Hematopoietic multipotent progenitor cell (in vitro differentiated cells): ENCODE measurements at places on chromosomes 1 and 21. TPM values are rescaled to one million over a fixed set of nuclear protein-coding genes. Genes with fewer than 3 reads are reported as not detected.
A peak's percentile ranks its signal among the peaks of the same experiment; 100 is the strongest.

DNA sequence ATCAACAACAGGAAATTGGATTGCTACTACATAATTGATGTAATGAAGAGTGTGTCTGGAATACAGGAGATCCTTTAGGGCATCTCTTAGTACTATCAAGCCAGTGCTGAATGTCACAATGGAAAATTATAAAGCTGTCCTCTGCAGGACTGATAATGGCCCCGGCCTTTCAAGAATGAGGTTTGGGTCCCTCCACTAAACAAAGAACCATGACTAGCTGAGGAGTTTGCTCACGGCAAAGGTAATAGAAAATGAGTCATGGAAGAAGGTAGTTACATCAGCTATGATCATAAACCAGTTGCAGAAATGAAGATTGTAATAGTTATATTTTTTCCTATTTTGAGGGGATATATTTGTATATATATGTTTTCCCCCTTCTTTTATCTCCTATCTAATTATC lies 145.8 kb downstream of the KCNJ6 start:
- DNase-seq: no peak

- DNase-seq: no peak
Observed at GRCh38 chr1:221268295-221268694, 389.1 kb downstream of the HLX start.

- DNase-seq: no peak
Observed at GRCh38 chr1:12521096-12521495, 96.9 kb downstream of the DHRS3 start.

GRCh38 chr21:37660709-37661108 lies 255.5 kb downstream of the KCNJ6 start:
- DNase-seq: no peak

- no peak for DNase-seq
Observed at GRCh38 chr1:156045076-156045475, 8.5 kb downstream of the UBQLN4 start.

DNA sequence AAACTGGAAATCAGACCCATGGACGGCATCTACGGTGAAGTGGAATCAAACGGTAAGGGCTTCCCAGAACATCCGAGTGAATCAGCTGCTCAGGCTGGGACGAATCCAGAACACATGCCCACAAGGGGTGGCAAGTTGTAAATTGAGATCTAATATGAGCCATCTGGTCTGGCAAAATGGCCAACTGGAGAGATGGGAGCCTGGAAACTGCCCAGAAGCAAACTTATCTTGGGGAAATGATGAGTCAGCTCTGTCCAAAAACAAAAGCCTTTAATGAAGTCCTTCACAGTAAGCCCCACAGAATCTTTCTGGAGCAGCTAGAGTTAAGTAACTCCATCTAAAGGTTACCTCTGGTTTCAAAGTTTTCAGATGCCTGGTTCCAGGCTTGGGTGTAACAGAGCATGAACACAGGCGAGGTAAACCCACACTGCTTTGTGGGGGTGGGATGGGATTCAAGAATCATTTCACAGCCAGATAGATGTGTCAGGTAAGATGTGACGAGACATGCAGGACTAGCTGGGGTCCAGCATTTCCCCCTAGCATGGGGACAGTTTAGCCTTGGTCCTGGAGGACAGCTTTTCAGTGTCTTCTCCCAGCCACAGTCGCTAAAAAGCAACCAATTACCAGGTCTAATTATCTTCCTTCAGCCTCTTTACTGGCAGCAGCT lies 10.5 kb upstream of the SRP9 start:
- DNase-seq: no peak

- no peak for DNase-seq
Observed at GRCh38 chr21:43031121-43031619, 44.5 kb downstream of the CBS start.

DNA sequence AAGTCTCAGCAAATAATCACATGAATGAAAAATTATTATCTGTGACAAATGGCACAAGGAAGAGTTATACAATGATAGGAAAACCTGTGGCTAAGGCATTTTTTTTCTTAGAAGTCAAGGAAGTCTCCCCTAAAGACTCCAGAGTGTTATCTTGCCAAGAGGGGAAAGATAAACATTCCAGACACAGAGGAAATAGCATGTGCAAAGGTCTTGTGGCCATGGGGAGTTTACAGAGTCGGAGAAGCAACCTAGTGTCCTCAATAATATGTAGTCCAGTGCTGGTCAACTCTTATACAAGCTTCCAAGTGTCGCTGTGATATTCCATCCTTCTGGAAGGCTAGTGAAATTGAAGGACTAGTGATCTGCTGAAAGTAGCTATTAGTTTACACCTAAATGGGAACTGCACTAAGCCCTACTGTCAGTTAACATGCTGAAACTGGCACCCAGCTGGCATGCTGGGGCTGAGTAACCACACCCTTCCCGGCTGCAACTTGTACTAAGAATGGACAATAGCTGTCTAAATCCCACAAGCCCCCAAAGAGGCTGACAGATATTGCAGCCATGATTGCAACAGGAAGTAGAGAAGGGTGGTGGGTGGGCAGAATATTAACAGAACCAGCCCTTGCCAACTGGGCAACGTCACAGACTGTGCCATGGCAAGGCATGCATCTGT lies 11.5 kb upstream of the ATP1B1 start:
- DNase-seq: no peak

- DNase-seq: no peak
Observed at GRCh38 chr1:162022626-162023025, 1.0 kb downstream of the OLFML2B start.

GRCh38 chr21:33317145-33317544 lies 7.6 kb upstream of the IFNAR1 start:
- no peak for DNase-seq

- no peak for DNase-seq
Observed at GRCh38 chr1:46639547-46639946, 22.9 kb upstream of the MOB3C start.

- no peak for DNase-seq
Observed at GRCh38 chr1:243754348-243754747, 95.7 kb downstream of the AKT3 start.

GRCh38 chr1:231028682-231029081 lies 11.4 kb downstream of the FAM89A start:
- DNase-seq: no peak

DNA sequence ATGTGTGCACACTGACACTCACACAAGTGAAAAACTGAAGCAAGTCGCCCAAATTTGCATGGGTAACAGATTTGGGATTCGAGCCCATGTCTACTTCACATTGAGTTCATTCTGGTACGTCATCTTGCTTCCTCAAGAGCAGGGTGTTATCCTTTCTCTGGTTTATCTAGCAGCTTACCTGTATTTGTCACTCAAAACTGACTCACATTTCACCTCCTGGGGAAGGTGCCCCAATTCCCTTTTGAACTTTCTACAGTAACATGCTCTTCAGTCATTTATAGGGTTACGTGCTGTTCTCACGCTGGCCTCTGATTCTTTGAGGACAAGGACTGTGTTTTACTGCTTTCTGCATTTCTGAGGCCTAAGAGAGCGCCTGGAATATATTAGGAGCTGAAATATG lies 162.8 kb downstream of the PDE4B start:
- no peak for DNase-seq

DNA sequence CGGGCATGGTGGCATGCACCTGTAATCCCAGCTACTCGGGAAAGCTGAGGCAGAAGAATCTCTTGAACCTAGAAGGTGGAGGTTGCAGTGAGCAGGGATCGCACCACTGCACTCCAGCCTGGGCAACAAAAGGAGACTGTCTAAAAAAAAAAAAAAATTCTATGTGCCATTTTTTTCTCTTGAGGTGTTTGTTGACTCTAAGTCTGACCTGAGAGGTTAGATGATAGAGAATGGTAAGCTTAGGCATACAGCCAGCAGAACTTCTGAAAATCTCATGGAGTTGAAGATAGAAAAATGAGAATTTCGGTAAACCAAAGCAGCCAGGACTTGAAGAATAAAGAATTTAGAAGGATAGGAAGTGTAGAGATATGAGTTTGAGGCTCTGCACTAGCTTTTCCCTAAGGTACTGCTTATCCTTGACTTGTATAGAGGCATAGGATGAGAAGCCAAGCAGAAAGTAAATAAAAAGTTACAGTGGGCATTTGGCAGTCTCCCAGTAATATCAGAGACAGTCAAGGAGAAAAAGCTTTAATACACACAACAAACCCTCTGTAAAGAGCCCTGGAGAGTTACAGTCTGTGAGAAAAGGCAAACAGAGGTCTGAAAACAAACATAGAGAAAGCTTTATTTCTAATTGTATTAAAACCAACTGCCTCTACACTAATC lies 24.3 kb downstream of the F13B start:
- no peak for DNase-seq

GRCh38 chr1:46301808-46302640 lies 1.4 kb downstream of the LRRC41 start:
- peak; percentile 64 for DNase-seq

GRCh38 chr1:46131093-46131492 lies 1.3 kb downstream of the PIK3R3 start:
- DNase-seq: peak; percentile 16

GRCh38 chr1:3463013-3463385 lies 8.5 kb downstream of the ARHGEF16 start:
- DNase-seq: no peak

GRCh38 chr21:42830456-42831455 lies 48.6 kb downstream of the WDR4 start:
- DNase-seq: no peak

- no peak for DNase-seq
Observed at GRCh38 chr1:208475449-208475848, 231.3 kb upstream of the PLXNA2 start.

Gene CTSE
- total RNA-seq: under 0.01 TPM

Gene IL20
- total RNA-seq: not detected

Gene KCNJ6
- under 0.01 TPM for total RNA-seq

Gene HTR6
- under 0.01 TPM for total RNA-seq

Gene TMEM200B
- not detected for total RNA-seq

Gene CTBS
- 7.0 TPM for total RNA-seq

Gene HCRTR1
- total RNA-seq: 0.27 TPM

Gene KRTAP21-2
- total RNA-seq: not detected

Gene VCAM1
- total RNA-seq: under 0.01 TPM

Gene SLC30A10
- not detected for total RNA-seq

Gene APOBEC4
- not detected for total RNA-seq
